ENCODE measurements at places on chromosomes 3 and 15. TPM values are rescaled to one million over a fixed set of nuclear protein-coding genes. Genes with fewer than 3 reads are reported as not detected.

RYR3 gene
- polyA plus RNA-seq = 0.06 TPM

OR5K2 gene
- not detected for polyA plus RNA-seq

- no peak for DNase-seq
Measured at GRCh38 chr3:33111581-33111980, 2.2 kb upstream of the CRTAP start.

- DNase-seq = no peak
Measured at GRCh38 chr15:36951731-36952247, 148.6 kb downstream of the MEIS2 start.

- no peak for DNase-seq
Measured at GRCh38 chr3:7760718-7761117, 740.9 kb upstream of the LMCD1 start.

DNA sequence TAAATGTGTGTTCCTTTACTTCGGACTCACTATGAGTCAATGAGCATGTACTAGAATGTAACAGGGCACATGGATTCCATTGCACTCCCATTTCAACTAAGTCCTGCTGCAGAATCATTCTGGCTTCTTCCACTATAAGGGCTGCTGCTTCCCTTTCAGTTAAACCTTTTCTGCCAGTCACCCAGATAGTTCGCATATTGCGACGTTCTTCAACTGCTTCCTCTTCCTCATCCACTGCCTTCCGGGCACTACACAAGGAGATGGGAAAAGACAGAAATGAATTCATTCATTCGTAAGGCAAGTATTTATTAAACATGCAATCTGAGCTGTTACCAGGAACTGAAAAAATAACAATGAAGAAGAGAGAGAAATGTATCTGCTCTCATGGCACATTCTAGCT, 55.6 kb downstream of the POLQ start:
- DNase-seq = no peak

PLIN1 gene
- polyA plus RNA-seq = 13.2 TPM

- no peak for DNase-seq
Measured at GRCh38 chr15:92885224-92886041, 14.7 kb upstream of the CHD2 start.

GRCh38 chr15:80586161-80586560, 108.9 kb upstream of the ABHD17C start:
- DNase-seq = no peak

MYRIP gene
- 0.51 TPM for polyA plus RNA-seq

FBXL22 gene
- 2.5 TPM for polyA plus RNA-seq

DNA sequence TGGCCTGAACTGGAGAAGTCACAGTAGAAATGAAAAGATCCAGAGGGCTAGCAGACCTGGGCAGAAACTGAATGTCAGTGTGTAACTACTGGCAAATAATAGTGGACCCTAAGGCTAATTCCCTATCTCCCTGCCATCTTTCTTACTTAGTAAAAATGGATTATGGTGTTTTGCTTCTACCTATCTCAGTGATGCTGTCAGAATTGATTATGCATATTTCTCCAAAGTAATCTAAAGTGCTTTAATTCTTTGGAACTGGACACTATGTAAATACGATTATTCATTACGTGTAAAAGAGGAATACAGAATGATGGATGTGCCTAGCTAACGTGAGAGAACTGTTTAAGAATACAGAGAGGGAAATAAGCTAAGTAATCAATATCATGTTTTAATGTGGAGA, 651.9 kb downstream of the NLGN1 start:
- no peak for DNase-seq

DNA sequence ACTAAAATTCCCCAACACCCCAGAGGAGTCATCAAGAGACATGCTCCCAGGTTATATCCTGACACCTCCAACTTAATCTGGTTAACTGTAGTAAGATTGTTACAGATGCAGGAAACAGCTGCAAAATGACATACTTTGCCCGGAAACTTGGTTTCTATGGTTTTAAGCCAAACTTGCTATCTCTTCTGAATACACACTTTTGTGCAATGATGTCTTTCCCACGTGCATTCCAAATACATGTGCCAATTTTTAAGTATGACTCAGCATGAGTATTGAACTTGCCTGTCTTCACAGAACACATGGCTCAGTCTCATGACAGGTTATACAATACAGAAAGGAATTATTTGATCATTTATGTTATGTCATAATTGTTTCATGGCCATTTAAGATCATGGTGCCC, 207.0 kb upstream of the DCBLD2 start:
- no peak for DNase-seq

GRCh38 chr3:53194210-53195065, 33.4 kb downstream of the PRKCD start:
- peak; percentile 56 for DNase-seq

DNA sequence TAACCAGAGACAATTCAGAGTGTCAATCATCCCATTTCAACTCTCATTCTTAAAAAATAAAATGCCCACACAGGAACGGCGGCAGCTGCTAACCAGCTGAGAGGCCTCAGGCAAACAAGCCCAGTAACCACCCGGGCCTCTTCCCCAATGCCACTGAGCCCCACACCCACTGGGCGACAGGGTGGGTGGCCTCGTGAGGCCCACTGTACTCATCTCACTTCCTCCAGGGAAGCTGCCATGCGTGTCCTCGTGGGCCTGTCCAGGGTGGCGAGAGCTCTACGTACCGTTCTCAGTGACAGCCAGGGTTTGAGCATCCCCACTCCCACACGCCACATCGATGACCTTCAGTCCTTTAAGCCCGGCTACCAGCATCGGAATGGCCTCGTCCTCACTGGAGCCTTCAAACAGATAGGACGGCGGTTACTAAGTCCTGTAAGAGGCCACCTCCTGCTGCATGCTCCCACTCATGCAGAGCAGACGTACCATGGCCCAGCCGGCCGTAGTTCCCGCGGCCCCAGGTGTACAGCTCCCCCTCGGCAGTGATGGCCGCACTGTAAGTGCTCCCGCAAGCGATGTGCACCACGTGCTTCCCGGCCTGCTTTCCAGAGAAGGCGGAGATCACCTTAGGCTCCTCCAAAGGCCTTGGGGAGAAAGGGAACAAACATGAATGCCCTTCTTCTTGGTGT, 56.5 kb downstream of the HERC2 start:
- DNase-seq = no peak

GRCh38 chr3:43695863-43696262, 5.1 kb downstream of the ABHD5 start:
- no peak for DNase-seq

- DNase-seq = no peak
Measured at GRCh38 chr3:111681661-111682426, 86.7 kb upstream of the ZBED2 start.

- no peak for DNase-seq
Measured at GRCh38 chr15:52481915-52482314, 46.8 kb downstream of the MYO5A start.

DNA sequence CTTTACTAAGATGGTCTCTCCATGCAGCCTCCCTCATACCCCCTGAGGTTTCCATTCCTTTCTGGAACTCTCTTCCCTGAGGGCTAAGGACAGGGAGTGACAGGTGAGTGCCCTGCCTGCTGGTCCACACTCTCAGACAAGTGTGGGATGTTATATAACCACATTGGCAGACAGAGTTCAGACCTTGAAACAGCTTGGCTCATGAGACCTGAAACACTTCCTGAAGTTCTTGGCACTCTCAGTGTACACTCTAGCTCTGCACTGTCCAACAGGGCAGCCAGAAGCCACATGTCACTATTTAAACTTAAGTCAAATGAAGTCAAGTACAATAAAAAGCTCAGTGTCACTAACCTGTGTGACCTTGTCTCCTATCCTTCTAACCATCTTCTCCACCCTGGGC, 188.5 kb downstream of the ZNF621 start:
- no peak for DNase-seq

- DNase-seq = no peak
Measured at GRCh38 chr3:113258361-113258760, 47.0 kb downstream of the BOC start.

DNA sequence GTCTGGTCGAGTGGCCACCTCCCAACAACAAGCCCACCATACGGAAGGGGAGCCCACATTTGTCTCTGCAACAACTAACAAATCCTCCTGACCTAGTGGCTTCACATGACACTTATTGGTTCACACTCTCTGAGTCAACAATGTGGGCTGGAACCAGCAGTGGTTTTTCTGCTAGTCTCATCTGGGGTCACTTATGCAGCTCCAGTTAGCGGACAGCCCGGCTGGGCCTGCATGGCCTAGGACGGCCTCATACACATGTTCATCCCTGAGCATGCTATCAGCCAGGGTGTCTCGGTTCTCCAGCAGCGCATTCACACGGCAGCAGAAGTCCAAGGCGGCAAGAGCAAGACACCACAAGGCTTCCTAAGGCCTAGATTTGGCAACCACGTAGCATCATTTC, 281.7 kb downstream of the XXYLT1 start:
- no peak for DNase-seq

GRCh38 chr3:99425930-99426329, 212.5 kb upstream of the COL8A1 start:
- DNase-seq = no peak

DNA sequence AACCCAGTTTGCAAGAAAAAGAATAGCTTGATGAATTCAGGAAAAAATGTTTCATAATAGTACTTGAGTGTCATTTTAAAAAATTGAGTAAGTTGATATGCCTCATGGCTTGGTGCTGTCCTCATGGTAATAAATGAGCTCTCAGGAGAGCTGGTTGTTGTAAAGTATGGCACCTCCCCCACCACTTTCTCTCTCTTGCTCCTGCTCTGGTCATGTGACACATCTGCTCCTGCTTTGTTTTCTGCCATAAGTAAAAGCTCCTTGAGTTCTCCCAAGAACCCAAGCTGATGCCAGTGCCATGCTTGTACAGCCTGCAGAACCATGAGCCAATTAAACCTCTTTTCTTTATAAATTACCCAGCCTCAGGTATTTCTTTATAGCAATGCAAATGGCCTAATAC, 108.8 kb upstream of the CRBN start:
- DNase-seq = no peak

DNA sequence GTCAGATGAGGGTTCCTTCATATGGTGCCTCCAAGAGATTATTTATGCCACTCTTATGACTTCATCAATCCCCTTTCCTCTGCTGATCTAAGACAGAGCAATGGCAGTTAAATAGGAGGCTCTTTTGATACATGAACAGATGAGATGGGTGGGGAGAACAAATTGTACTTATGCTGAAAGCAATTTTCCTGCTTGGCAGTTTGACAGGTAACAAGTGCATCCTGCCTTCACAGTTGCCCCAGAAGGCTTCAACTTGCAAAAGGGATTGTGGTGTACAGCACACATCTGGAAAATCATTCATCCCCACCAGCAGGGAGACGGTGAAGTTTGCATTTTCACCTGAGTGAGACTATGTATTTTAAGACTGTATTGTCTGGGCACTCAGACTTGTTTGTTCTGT, 27.3 kb downstream of the ENTPD3 start:
- DNase-seq = no peak
